GM10248 (cell line): ENCODE measurements at places on chromosomes 6 and 20.

- peak; percentile 8 for DNase-seq
Measured at GRCh38 chr20:58715391-58715800, 22.8 kb downstream of the NPEPL1 start.

GRCh38 chr20:62940875-62941274, 2.9 kb downstream of the GID8 start:
- no peak for DNase-seq

DNA sequence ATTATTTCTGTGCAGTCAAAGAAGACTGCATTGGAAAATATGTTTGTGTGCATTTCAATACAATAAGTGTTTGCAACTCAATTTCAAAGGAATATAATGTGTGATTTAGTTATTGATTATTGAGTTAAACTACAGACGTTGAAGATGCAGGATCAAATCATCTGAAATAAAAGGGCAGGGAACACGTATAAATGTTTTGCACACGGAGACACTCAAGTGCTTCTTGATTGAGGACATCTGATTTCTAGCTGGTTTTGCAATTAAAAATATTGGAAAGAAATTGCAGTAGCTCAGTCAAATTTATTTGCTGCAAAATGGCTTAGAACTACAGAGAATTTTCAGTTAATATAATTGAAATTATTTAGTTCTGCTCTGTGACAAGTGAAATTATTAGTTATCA, 412.7 kb downstream of the UTRN start:
- no peak for DNase-seq

GRCh38 chr20:49028684-49029083, 17.4 kb upstream of the CSE1L start:
- DNase-seq: no peak

GRCh38 chr6:11575408-11576033, 38.0 kb downstream of the TMEM170B start:
- DNase-seq: peak; percentile 45

DNA sequence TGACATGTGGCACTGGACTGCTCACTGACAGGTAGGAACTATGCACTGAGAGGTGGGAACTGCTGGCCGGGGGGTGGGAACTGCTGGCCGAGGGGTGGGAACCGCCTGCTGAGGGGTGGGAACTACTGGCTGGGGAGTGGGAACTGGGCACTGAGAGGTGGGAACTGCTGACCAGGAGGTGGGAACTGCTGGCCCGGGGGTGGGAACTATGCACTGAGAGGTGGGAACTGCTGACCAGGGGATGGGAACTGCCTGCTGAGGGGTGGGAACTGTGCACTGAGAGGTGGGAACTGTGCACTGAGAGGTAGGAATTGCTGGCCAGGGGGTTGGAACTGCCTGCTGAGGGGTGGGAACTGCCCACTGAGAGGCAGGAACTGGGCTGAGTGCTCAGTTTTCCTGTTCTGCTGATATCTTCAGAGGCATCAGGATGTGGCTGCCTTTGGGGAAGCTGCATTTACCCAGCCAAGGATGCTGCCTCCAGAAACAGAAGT, 90.2 kb downstream of the THBS2 start:
- no peak for DNase-seq

- DNase-seq: no peak
Measured at GRCh38 chr6:170034294-170034693, 256.6 kb downstream of the DLL1 start.

DNA sequence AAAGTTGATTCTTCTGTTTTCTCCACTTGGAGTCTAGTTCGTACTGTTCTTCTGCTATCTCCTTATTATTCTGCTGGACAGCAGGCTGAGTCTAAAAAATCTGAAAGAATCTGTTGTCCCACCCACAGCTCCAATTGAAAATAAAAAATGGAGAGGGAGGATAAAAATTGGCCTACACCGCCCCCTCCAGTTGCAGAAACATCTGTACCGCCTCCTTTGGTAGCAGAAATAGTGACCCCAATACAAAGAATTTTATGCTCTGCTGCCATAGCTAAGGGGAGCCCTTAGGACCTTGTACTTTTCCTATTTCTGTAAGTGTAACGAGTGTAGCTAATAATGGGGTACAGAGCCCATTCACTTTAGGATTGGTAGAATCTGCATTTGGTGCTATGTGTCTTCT, 4.9 kb upstream of the FKBP1A start:
- DNase-seq: no peak

DNA sequence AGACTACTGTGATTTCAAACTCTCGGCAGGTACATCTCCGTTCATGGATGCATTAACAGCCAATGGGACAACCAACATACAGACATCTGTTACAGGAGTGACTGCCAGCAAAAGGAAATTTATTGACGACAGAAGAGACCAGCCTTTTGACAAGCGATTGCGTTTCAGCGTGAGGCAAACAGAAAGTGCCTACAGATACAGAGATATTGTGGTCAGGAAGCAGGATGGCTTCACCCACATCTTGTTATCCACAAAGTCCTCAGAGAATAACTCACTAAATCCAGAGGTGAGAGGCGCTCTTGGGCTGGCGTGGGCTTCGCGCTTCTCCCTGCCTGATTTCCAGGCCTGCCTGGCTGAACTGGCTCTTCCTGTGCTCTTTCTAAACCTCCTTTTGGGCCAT, 68.4 kb downstream of the RPP40 start:
- no peak for DNase-seq

DNA sequence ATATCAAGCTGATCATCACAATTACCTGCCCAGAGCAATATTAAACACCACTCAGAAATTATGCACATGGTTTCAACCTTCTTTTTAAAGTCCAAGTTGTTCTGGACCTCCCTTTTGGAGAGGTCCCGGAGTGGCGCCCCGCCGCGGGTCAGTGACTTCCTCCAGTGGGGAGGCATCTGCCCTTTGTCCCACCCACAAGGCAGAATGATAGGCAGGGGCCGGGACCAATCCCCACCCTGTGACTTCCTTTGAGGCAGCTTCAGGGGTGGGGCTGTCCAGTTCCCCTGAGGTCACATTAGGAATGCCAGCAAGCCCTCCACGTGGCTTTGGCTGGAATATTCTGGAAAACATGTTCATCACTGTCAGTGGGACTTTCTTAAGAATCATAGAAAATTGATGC, 207.0 kb downstream of the ANKRD60 start:
- no peak for DNase-seq

- no peak for DNase-seq
Measured at GRCh38 chr6:70599187-70599586, 32.5 kb downstream of the SDHAF4 start.

GRCh38 chr20:57187068-57187634, 79.3 kb downstream of the BMP7 start:
- no peak for DNase-seq

DNA sequence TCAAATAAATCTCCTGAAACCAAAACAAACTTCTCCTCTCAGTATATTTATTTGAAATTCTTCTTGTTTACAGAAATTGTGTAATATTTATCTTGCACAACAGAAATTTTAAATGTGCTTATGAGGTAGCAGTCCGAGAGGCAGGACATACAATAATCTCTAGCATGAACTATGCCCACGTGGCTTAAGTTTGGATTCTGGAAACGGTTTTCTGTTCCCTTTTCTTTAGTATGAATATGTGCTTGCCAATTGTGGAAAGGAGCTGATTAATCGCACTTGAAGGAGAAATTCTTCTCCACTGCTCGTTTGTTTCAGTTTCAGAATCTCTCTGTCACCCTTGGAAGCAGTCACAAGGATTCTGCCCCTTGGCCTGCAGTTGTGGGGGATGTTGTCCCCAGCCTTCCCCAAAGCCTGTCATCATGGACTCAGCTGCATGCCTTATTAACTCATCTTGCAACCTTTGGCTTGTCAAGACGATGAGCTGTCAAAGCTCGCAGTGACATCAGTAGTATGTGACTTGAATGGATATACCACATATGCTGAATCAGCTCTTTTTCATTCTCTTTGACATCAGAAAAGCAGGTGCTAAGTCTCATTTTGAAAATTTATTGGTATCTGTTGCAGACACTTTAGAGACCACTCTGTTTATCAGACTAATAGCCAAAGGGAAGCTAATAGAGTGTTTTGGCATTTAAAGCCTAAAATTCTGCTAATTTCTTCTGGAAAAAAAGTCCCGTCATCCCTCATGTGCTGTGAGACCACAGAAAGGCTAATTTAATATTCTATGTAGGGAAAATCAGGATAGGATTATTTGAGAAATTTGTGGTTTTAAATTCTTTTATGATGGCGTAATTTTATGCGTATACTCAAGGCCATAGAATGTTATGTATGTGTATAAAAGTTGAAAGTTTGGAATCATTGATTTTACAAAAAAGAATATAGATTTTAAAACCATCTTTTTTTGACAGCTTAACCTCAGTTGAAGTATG, 186.8 kb downstream of the ARID1B start:
- DNase-seq: no peak

DNA sequence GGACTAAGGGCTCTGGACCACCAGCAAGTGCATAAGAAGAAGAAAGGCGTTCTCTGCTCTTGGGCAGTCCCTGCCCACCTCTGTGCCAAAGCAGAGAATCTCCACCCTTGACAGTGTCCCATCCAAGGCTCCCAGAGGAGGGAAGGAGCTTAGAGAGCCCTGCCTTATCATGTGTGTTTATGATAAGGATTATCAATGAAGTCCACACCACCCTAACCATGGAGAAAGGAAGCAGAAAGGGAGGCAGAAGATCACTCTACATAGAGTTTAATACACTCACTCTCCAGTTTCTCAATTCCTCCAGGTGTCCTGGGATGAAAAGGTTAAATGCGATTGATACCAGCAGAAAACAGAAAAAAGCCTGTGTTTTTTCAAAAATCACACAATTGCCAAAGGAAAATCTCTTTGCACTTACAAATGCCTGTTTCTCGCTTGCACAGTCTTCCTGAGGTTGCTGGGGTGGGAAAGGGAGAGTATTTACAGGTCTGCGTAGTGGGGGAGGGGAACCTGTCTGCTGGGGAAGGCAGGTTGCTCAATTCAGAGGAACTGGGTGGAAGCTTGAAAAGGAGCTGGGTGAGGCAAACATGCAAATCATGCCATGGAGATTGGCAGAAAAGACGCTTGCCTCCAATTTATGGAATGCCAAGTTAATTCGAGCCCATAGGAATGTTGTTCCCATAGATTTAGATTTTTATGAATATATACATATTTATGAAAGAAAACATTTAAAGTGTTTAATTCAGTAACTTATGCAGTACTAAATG, 104.0 kb downstream of the EYA2 start:
- no peak for DNase-seq

DNA sequence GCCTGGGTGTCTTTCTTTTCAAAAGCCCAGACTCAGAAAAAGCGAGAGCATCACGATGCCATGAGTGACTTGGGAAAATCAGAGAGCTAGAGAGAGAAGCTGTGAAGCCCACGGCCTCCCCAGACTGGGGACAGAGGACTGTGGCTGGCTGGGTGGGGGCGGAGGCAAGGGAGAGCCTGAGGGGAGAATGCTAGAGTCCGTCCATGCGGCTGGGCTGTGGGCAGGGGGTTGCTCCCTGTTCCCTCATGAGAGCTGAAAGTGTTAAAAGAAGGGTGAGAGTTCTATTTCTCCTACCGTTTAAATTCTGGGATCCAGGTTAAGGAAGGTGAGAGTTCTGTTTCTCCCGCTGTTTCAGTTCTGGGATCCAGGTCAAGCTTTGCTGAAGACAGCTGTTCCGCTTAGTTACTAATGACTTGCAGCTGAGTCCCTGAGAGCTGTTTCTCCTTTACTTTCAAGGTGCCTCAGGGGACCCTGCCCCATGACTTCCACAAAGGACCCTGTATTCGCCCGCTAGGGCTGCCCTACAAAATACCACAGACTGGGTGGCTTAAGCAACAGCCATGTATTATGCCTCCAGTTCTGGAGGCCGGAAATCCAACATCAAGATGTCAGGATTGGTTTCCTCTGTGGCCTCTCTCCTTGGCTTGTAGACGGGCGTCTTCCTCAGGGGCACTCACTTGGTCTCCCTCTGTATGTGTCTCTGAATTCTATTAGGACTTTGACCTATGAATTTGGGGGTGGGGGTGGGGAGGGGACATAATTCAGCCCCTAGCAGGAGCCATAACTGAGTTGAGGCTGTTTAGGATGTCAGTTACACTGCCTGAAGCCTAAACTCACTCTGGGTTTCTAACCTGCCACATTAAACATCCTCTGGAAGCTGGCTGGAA, 127.0 kb downstream of the PXDC1 start:
- no peak for DNase-seq

DNA sequence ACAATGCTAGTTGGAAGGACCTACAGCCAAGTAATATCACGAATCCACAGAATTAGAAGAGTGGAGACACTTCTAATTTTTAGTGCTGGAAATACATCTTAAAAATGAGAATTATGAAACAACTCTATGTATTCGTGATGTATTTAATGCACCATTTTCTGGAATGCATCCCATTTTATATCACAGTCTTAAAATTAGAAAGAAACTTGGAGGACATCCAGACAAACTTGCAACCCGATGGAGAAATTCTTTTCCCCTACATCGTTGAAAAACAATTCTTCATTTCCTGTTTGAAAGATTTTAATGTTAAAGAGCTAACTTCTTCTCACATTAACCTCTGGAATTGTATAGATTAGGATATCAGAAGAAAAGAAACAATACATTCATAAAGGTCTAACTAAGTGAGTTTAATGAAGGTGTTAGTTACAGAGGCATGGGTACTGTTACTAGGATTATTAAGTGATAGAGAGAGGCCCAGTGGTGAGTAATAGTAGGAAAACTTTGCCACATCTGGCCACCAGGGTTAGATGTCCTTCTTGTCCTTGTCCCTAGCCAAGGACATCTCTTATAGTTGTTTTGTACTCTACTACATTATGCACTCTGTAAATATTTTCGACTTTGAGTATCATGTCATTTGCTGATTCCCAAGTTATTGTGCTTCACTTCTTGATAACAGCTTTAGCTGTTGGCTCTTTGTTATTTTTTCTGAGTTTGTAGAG, 502.4 kb upstream of the PTCHD4 start:
- DNase-seq: no peak

DNA sequence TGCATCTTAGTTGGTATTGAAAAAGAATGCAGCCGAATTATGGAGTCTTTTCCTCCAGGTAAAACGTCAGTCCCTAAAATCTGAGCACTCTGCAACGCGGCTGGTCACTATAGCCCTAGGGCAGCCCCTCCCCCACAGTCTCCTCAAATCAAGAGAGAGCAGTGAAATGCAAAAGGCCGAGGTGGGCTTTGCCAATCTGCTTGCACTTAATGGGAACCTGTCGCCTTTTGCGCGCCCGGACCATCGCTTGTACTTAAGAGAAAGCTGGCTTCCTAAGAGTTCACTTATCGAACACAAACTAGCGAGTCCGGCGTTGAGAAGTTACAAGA, 447 bp downstream of the MCM3 start:
- no peak for DNase-seq

DNA sequence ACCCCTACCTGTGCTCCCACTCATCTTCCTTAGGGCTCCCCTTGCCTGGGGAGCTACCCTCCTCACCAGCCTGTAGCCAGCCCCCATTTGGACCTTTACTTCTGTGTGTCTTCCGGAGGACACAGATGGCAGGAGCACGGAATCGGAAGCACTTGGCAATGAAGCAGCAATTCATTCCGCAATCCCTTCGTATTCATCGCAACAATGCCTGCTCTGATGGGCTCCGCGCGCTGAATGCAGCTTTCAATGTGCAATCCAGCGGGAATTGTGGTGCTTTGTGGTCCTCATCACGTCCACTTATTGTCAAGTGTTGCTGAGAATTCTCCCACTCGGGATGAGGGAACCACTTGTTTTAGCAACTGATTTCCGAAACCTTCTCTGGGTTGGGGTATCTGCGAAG, 336.0 kb downstream of the DHX35 start:
- no peak for DNase-seq

- no peak for DNase-seq
Measured at GRCh38 chr20:25526446-25526845, 58.9 kb downstream of the NINL start.
